Body of pancreas (tissue), 4 donors: ENCODE measurements at places on chromosomes 6 and 20. TPM values are rescaled to one million over a fixed set of nuclear protein-coding genes. Genes with fewer than 3 reads are reported as not detected.
A peak's percentile ranks its signal among the peaks of the same experiment; 100 is the strongest.

The L3MBTL3 gene
- total RNA-seq, result 3.4 TPM

The SMIM13 gene
- 5.6 TPM for total RNA-seq

The NOL7 gene
- 52.1 TPM for total RNA-seq

The SMLR1 gene
- 0.52 TPM for total RNA-seq

- peak; percentile 43 for DNase-seq
These were observed 8.4 kb downstream of the PSMA7 start for GRCh38 chr20:62134735-62135231.
